ENCODE measurements at places on chromosomes 7 and 10.

GRCh38 chr10:28120795-28121194, 121.9 kb upstream of the ODAD2 start:
- no peak for DNase-seq

DNA sequence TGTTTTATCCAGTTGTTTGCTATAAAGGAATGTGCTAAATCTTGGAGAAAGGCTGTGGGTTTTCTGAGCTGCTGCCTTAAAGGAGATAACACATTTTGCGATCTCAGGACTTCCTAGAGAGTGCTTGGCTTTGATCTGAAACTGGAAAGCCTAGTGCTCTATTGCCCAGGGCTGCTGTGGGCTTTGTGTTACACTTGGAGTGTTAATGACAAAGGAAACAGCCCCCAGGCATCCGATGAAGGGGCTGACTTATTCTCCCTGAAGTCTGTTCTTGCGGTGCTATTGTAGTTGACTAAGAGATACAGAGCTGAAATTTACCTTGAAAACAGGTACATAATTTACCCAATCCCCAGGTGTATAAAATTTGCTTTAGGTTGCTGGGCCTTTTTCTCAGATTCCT, 74.5 kb downstream of the SND1 start:
- no peak for DNase-seq

DNA sequence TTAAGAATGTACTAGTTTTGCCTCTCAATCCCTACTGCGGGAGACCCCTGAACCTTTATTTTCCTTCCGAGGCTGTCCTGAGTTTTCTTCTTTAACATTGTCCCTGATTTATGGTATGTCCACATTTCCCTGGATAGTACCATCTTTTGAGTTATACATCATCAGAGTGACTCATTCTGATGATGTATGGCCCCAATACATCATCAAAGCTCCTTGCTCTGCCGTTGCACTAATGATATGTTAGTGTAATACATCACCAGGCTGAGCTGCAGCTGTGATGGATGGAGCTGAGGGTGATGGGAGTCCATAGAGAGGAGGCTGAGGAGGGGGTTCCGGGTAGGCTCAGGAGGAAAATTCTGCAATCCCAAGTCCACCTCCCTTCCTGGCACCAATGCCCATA, 986.5 kb downstream of the KCNMA1 start:
- no peak for DNase-seq

DNA sequence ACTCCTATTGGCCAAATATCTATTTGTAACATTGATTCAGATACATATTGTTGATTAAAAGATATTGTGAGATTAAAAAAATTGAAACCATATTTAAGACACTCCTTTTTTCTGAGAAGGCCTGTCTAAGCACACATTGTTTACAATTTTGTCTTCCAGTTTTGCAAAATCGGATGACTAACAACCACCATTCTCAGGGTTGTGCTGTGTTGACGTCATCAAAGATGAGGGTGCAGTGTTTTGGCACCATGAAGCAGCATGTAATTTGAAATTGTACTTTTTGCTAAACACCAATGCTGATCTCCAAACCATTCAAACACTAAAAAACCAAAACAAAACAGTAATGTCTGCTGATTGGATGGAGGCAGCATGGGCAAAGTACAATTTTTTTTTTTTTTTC, 7.4 kb downstream of the CREB5 start:
- no peak for DNase-seq

DNA sequence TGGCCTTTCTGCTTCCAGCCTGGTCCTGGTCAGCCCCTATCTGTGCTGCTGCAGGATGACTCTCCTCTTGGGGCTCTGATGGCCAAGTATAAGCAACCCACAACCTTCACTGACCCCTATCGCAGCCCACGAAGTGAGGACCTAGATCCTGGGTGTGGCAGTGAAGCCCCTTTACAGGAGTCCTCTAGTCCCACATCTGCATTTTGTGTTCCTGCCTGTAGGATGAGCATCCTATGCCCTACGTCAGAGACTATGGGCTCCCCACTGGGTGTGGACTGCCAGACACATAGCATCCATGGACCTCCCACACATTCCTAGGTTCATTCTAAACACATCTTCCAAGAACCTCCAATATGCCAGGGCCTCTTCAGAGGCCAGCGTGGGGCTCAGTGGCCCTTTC, 29.0 kb downstream of the ARHGAP22 start:
- no peak for DNase-seq

GRCh38 chr7:129569811-129570215, 41.7 kb upstream of the NRF1 start:
- no peak for DNase-seq

- DNase-seq, result no peak
Measured at GRCh38 chr10:132330486-132330833, 1.5 kb upstream of the LRRC27 start.

GRCh38 chr10:2488446-2489005, 578.8 kb upstream of the PFKP start:
- no peak for DNase-seq
